ENCODE measurements at places on chromosomes 4 and X. TPM values are rescaled to one million over a fixed set of nuclear protein-coding genes. Genes with fewer than 3 reads are reported as not detected.

The GAGE13 gene
- not detected for total RNA-seq

The JADE3 gene
- total RNA-seq, result 5.2 TPM

The TGIF2LX gene
- not detected for total RNA-seq

The IGSF1 gene
- total RNA-seq, result 59.5 TPM

The STK26 gene
- total RNA-seq, result 24.5 TPM

The HSPA4L gene
- 1.6 TPM for total RNA-seq

The TMEM144 gene
- 2.6 TPM for total RNA-seq

The STATH gene
- total RNA-seq, result not detected

The NPNT gene
- 74.1 TPM for total RNA-seq

The H2AZ1 gene
- total RNA-seq, result 124 TPM

Data from skeletal muscle tissue (tissue), 5 donors.